Stimulated activated CD4-positive, alpha-beta T cell treated with anti-CD3 and anti-CD28 coated beads, Interleukin-4, amount 100 ng/mL, for 48 hours (primary cell): ENCODE measurements at places on chromosomes 1 and 21.
A peak's percentile ranks its signal among the peaks of the same experiment; 100 is the strongest.

DNA sequence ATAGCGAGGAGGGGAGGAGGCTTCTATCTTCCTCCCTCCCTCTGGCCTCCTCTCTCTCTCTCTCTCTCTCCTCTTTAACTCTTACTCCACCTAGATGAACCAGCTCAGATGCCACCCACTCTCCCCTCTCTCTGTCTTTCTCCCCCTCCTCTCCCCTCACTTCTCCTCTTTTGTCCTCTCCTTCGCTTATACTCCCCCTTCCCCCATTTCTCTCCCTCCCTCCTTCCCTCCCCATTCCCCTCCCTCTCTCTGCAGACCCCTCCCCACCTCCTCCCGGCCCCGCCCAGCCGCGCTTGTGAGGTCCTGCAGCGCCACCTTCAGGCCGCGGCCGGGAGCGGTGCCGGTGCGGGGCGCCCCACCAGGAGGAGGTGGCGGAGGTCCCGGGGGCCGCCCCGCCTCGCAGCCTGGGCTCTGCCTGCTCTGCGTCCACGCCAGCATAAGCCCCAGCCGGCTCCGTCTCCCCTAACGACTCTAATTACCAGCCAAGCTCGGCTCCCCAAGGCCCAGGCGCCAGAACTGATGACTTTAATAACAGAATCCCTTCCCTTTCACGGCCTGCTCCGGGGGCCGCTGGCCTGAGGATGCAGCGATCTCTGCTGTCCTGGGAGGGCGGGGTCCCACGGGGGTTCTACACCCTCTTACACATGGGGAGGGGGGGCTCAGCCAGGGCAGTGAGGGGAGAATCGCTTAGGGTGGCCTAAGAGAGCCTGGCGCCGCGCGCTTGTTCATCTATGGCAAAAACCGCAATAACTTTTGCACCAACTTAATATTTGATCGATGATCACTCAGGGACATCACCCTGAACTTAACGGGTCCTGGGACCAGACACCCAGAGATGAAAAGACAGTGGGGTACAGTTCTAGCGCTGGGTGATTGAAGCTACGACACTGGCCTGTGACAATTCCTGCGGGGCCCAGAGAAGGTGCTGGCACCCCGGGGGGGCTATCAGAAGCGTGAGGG is 637.3 kb downstream of the MATN1 start:
- peak; percentile 30 for DNase-seq

DNA sequence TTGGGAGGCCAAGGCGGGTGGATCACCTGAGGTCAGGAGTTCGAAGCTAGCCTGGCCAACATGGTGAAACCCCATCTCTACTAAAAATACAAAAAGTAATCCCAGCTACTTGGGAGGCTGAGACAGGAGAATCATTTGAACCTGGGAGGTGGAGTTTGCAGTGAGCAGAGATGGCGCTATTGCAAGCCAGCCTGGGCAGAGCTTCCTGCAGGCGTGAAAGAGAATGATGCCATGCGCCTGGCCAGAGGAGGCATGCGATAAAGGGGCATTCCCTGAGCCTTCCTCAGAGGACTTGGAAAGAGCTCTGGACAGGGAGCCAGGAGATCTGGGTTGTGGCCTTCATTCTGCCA is 3.2 kb downstream of the E2F2 start:
- DNase-seq, result no peak

DNA sequence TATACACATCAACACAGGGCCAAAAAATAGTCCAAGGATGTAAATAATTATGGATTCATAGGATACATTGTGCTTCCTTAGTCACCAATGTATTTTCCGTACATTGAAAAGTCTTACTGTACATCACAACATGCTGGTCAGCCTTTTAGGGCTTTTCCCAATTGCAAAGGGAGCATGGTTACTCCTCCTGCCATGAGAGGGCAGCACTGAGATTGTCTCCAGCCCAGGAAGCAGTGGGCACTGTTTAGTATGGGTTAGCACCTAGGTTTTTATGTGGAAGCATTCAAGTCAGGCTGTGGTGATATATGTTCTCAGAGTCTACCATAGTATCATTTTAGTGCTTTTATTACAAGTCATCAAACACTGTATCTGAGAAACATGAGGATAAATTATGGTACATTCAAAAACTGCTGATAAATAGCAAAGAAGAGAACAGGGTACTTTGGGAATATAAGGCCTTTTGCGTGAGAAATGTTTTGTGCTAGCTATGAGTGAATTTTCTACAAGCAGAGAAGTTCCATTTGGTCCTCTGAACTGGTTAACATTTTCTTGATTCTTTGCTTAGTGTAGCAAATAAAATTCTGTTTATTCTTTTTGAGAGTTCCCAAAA is 34.0 kb downstream of the ST6GALNAC5 start:
- DNase-seq, result no peak

DNA sequence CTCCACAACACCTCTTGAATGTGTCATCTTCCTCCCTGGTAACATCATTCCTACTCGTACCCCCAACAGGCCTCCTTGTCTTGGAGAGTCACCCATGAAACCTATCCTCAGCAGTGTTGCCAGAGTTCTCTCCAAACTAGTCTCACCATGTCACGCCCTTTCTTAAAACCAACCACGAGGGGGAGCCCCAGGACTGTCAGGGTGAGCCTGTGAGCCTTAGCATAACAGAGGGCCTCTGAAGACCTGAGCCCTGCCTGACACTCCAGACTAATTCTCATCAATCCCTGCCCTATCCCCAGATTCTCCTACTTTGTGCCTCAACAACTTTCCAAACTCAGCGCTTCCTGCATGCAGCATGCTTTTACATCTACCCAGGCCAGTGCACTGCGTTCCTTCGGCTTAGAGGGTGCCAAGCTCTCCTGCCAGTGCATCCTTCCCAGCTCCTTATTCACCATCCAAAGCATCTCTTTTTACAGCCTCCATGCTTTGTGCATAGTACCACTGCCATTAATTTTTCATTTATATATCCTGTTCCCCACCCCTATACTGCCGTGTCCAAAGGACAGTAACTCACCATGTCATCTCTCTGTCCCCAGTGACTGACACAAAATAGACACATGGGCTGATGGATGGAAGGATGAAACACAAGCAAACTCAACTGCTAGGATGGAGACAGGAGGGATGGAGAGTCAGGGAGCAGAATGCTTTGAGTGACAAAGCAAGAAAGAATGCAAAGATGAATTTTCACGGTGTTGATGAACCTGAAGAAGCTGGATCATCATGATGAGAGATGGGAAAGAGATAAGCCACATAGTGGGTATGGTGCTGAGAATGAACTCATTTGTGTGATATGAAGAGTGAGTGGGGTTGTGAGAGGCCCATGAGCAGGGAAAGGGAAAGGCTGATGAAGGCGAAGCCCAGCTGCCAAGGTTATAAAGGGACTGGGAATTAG is 34.0 kb downstream of the ZNF697 start:
- DNase-seq, result peak; percentile 65

GRCh38 chr1:160705742-160706141 is 5.9 kb downstream of the CD48 start:
- DNase-seq, result no peak

- DNase-seq, result no peak
Measured at GRCh38 chr1:36565576-36566501, 83.1 kb upstream of the CSF3R start.
